ENCODE measurements at places on chromosomes 3 and 15.

GRCh38 chr3:180253283-180253682, 216.5 kb upstream of the PEX5L start:
- no peak for DNase-seq

DNA sequence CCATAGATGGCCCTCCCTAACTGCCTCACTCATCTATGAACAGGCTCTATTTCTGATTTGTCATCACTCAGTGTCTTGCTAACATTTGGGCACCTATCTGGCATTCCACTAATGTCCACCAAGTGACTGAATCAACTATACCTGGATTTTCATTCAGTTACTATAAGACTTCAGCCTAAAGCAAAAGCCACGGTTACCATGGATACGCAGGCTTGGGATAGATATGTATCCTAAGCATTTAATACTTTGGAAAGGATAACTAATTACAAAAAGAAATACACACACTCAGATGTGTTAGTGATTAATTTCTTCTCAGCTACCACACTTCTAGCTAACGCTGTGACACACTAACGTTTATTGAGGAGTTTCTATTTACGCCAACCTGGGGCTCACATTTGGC, 899.5 kb upstream of the CFAP20DC start:
- no peak for DNase-seq

DNA sequence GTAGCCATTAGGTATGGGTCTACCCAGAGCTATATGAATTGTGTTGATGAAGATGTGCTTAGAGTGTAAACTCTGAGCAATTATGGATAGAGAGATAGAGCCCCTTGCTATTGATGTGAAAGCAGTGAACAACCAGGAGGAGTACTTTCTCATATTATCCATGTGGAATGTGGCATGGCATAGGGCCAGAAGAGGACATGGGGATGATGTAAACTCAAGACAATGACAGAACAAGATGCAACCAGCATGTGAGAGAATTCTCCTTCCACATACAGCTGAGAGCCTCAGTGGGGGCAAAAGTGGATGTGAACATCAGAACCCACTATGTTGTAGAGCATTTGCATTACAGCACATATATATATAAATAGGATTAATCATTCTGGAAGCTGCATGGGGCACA, 36.4 kb upstream of the BNC1 start:
- no peak for DNase-seq

- DNase-seq = no peak
Observed at GRCh38 chr3:125957674-125958510, 11.1 kb upstream of the ROPN1B start.

DNA sequence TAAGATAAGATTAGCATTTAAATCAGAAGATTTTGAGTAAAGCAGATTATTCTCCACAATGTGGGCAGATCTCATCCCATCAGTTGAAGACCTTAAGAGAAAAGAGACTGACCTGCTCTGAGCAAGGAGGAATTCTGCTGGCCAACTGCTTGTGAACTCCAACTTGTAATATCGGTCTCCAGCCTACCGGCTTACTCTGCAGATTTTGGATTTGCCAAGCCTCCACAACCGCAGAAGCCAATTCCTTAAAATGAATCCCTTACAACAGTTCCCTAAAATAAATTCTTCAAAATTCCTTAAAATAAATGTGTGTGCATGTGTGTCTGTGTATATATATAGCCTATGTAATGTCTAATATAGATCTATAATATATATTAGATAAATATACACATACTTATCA, 107.4 kb upstream of the KLF13 start:
- no peak for DNase-seq
